DMS53 (cell line): ENCODE measurements at places on chromosomes 3 and 15.

GRCh38 chr3:60140160-60140559, 1090.3 kb upstream of the CFAP20DC start:
- DNase-seq, result no peak

GRCh38 chr15:69119683-69120395, 40.6 kb upstream of the GLCE start:
- no peak for DNase-seq

- peak; percentile 63 for DNase-seq
Measured at GRCh38 chr3:65146179-65146578, 458.4 kb upstream of the ADAMTS9 start.

DNA sequence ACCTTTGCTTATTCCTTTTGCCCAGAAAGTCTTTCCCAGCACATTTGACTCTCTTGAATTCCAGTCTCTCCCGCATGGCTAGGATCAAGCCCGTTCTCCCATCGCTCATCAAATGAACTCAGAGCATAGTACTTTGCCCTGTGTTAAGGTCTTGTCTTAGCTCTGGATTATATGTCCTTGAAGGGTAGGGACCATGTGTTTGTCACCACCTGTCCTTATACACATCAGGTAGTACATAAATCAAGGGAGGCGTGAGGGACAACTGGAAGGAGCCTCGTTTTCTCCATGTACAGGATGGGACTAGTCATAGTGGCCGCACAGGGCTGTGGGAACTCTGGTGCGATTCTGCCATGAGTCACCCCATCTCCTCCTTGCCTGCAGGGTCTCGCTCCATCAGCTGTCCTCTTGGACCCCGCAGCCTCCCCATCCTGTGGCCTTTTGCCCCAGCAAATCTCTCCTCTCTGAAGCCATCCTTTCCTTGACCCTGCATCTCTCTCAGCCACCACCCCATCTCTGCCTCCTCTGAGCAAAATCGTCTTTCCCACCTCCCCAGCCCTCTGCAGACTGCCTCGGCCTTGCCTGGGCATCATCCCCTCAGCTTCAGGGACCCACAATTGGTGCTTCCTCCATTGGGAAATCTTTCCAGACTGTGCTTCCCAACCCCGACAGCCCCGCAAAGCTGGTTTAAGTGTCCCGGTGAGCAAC, 33.4 kb upstream of the RAB6B start:
- DNase-seq, result no peak
